Thymus (tissue), 14 donors: ENCODE measurements at places on chromosomes 7 and 10. TPM values are rescaled to one million over a fixed set of nuclear protein-coding genes. Genes with fewer than 3 reads are reported as not detected.

TLX1 gene
- 0.05 TPM for total RNA-seq

ELAPOR2 gene
- 5.3 TPM for total RNA-seq

CFAP43 gene
- 0.52 TPM for total RNA-seq

SPAM1 gene
- total RNA-seq: not detected

FBXW4 gene
- total RNA-seq: 32.0 TPM

HABP2 gene
- total RNA-seq: 0.19 TPM

AKR1E2 gene
- total RNA-seq: 3.4 TPM

PROSER2 gene
- 2.8 TPM for total RNA-seq

ADRB1 gene
- total RNA-seq: 0.14 TPM

GJD4 gene
- total RNA-seq: 0.09 TPM

CPEB3 gene
- 0.76 TPM for total RNA-seq

CDH23 gene
- total RNA-seq: 9.1 TPM

- DNase-seq: no peak
- no peak overlapping the region for H3K4me3 ChIP-seq
- no peaks in the 10 kb centered on the region for H3K4me1 ChIP-seq
- H3K27ac ChIP-seq: no peak overlapping the region
- no peaks in the 10 kb centered on the region for H3K27me3 ChIP-seq
Observed at GRCh38 chr7:19677180-19677579, 31.7 kb downstream of the POLR1F start.

- H3K27ac ChIP-seq: no peak overlapping the region
- H3K27me3 ChIP-seq: no peaks in the 10 kb centered on the region
- peaks cover 9% of the 10 kb centered on the region for H3K4me1 ChIP-seq
- H3K4me3 ChIP-seq: no peak overlapping the region
- no peaks in the 10 kb centered on the region for H3K36me3 ChIP-seq
- no peak for DNase-seq
Observed at GRCh38 chr10:422675-423074, 266.8 kb downstream of the DIP2C start.

DNA sequence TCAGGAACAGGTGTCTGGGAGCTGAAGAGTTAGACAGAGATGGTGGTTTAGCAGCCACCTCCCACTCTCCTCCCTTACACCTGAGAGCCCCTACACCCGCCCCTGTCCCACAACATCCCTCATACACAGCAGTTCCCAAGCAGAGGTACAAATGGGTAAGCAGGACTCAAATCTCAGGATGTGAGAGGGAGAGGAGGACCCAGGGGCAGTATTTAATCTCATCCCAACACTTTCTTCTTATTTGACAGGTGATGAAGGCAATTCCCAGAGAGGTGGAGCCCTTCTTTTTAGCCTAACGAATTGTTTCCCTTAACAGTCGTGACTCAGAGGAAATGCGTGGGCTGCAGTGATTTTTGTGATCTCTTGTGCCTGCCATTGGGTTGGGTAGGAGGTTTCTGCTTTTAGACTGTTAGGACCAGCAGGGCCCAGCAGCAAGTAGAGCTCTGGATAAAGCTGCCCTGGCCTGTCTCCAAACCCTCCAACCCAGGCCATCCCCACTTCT is 191.3 kb downstream of the HECW1 start:
- H3K27ac ChIP-seq: no peak overlapping the region
- H3K27me3 ChIP-seq: no peaks in the 10 kb centered on the region
- H3K4me3 ChIP-seq: no peak overlapping the region
- DNase-seq: no peak
- H3K36me3 ChIP-seq: no peaks in the 10 kb centered on the region

DNA sequence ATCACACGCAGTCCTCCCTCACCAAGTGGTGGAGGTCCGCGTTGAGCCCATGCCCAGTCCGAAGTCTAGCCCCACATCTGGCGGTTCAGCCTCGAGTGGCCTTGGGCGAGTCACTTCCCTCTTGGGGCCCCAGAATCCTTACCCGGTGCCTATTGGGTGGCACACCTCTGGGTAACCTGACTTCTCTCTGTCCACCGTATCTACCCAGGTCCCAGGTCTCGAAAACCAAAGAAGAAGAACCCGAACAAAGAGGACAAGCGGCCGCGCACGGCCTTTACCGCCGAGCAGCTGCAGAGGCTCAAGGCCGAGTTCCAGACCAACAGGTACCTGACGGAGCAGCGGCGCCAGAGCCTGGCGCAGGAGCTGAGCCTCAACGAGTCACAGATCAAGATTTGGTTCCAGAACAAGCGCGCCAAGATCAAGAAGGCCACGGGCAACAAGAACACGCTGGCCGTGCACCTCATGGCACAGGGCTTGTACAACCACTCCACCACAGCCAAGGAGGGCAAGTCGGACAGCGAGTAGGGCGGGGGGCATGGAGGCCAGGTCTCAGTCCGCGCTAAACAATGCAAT is 4.3 kb downstream of the EN2 start:
- no peaks in the 10 kb centered on the region for H3K36me3 ChIP-seq
- no peak overlapping the region for H3K4me3 ChIP-seq
- H3K27ac ChIP-seq: no peak overlapping the region

DNA sequence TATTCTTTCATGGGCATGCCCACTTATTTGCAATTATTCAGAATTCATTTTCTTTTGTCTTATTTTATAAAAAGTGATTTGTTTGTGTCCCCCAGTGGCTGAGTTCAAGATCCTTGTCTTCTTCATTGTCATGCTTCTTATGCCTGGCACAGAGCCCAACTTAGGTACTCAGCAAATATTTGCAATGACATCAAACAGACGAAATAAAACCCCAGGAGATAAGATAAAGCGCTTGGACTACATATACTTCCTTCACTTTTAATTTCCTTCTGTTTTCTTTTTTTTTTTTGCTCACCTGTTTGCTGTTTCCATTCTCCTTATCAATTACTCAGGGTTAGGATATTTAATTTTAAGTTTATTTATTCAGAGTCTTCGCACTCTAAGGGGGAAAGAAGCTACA is 225.0 kb downstream of the SDHAF3 start:
- no peak overlapping the region for H3K27ac ChIP-seq
- no peak overlapping the region for H3K4me3 ChIP-seq
- no peaks in the 10 kb centered on the region for H3K36me3 ChIP-seq
- H3K27me3 ChIP-seq: no peaks in the 10 kb centered on the region
- no peaks in the 10 kb centered on the region for H3K4me1 ChIP-seq

DNA sequence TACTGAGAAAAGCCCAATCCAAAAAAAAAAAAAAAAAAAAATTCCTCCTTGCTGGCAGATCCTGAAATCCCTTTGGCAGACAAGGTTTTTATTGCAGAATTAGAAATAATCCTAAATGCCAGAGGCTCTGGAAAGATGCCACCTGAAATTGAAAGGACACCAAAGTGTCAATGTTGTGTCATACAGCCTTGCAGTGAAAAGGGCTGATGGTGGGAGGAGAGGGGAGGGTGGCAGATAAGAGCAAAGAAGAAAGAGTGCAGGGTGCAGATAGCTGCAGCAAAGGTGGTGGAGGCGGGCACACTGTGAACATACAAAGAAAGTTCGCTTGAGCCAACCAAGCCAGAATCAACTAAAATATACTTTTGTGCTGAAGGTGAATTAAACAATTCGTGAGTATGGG is 8.2 kb upstream of the OPTN start:
- no peaks in the 10 kb centered on the region for H3K36me3 ChIP-seq
- no peak overlapping the region for H3K27ac ChIP-seq
- H3K4me3 ChIP-seq: no peak overlapping the region

DNA sequence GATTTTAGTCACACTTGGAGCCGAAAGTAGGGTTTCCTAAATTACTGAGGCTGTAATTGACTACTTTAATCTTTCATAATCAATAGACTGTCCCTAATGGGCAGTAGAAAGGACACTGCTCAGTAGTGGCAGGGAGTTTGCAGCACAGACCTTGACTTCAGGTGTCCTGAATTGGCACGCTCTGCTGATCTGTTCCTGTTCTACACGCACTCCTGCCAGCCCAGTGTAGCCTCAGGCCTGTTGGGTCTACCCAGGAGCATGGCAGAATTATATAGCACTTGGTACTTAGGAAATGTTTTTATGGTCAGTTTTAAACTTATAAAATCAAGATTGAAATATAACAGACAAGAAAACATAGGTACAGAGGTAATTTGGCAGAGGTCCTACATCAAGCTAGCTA is 9.0 kb downstream of the EIF4H start:
- H3K4me3 ChIP-seq: no peak overlapping the region
- H3K36me3 ChIP-seq: peaks cover 54% of the 10 kb centered on the region
- no peak overlapping the region for H3K27ac ChIP-seq
- no peak for DNase-seq
- peaks cover 6% of the 10 kb centered on the region for H3K4me1 ChIP-seq
- no peaks in the 10 kb centered on the region for H3K27me3 ChIP-seq

DNA sequence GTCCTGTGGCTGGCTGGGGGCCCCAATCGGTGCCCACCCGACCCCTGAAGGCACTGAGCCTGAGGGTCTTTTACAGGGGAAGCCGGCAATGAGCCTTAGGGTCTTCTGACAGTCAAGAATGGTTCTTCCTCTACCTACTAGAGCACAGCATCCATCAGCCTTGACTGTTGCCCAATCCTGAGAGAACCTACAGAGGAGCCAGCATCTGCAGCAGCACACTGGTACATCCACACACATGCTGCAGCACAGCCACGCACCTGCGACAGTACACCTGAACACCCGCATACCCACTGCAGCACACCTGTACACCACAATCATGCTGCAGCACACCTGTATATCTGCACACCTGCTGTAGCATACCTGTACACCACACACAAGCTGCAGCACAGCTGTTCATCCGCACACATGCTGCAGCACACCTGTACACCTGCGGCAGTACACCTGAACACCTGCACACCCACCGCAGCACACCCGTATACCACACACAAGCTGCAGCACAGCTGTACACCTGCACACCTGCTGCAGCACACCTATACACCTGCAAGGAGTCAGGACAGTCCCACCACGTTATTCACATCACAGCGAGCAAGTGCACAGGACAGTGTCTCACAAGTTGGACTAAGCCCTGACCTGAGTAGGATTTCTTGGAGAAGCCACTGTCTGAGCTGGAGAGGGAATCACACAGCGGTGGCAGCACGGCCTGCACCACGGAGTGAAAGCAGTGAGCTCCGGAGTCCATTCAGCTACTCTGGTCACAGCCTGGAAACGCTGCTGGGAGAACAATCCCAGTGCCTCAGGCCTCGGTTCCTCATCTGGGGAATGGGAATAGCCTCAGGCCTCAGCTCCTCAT is 56.4 kb downstream of the VIPR2 start:
- H3K27ac ChIP-seq: no peak overlapping the region
- no peak overlapping the region for H3K4me3 ChIP-seq
- peaks cover 22% of the 10 kb centered on the region for H3K4me1 ChIP-seq
- DNase-seq: no peak
- no peaks in the 10 kb centered on the region for H3K27me3 ChIP-seq

- H3K27me3 ChIP-seq: no peaks in the 10 kb centered on the region
- H3K27ac ChIP-seq: no peak overlapping the region
- no peaks in the 10 kb centered on the region for H3K36me3 ChIP-seq
- H3K4me3 ChIP-seq: no peak overlapping the region
- H3K4me1 ChIP-seq: peaks cover 8% of the 10 kb centered on the region
- no peak for DNase-seq
Observed at GRCh38 chr10:30857803-30858202, 173.9 kb downstream of the ZNF438 start.

GRCh38 chr7:43758822-43759683 is 573 bp downstream of the BLVRA start:
- H3K27ac ChIP-seq: peak overlapping the region; percentile 32
- peak overlapping the region; percentile 85 for H3K4me3 ChIP-seq
- DNase-seq: peak; percentile 28
- H3K36me3 ChIP-seq: no peaks in the 10 kb centered on the region

GRCh38 chr7:41916450-41916927 is 213.6 kb upstream of the INHBA start:
- H3K4me3 ChIP-seq: no peak overlapping the region
- H3K27me3 ChIP-seq: no peaks in the 10 kb centered on the region
- H3K36me3 ChIP-seq: no peaks in the 10 kb centered on the region
- no peak overlapping the region for H3K27ac ChIP-seq

DNA sequence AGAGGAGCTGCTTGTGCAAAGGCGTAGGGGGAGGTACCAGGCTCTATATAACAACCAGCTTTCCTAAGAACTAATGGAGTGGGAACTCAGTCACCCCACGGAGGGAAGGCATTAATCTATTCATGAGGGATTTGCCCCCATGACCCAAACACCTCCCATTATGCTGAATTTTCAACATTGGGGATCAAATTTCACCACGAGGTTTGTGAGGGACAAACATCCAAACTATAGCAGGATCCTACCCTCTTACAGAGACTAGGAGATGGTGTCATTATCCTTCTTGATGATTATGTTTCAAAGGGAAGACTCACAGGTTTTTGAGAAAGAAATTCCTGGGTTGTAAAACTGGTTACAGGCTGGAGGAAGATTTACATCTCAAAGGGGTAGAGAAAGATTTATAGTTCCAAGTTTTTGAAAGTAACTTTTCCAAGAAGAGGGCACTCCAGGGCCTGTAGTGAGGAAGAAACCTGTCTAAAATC is 295.0 kb upstream of the DKK1 start:
- no peak overlapping the region for H3K4me3 ChIP-seq
- H3K27me3 ChIP-seq: no peaks in the 10 kb centered on the region
- H3K27ac ChIP-seq: no peak overlapping the region
- no peak for DNase-seq
- no peaks in the 10 kb centered on the region for H3K4me1 ChIP-seq

- H3K27me3 ChIP-seq: no peaks in the 10 kb centered on the region
- H3K4me1 ChIP-seq: no peaks in the 10 kb centered on the region
- peak; percentile 47 for DNase-seq
- H3K4me3 ChIP-seq: no peak overlapping the region
- H3K27ac ChIP-seq: no peak overlapping the region
- no peaks in the 10 kb centered on the region for H3K36me3 ChIP-seq
Observed at GRCh38 chr10:118800920-118801319, 46.1 kb upstream of the CACUL1 start.

DNA sequence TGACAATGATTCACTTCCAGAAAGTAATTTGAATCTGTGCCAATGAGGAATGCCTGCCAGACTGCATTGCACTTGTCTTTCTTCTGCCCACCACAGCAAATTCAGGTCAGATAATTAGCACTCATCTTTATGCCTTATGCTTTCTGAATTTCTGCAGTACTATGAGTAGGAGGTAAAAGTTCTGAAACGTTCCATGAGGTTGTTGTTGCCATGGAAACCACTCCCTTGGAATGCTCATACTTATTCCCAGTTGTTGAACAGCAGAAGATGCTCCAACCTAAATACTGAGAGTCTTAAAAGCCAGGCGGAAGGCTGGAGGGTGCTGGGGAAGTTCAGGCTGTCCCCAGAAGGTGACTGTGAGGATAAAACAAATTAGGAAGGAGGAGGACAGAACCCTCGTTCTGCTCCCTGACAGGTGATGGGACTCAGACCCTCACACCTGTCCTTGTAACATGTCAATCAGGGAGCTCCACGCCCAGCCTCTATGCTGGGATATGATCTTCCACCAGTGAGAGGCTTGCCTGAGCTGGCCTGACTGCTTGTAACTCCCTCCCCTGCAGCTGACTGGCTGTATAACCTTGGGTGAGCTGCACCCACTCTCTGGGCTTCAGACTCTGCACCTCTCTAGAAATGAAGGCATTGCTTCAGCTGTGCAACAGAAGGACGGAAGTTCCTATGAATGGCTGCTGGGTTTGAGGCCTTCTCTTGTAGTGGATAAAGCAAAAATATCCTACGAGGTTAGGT is 554.3 kb upstream of the MGMT start:
- H3K4me1 ChIP-seq: no peaks in the 10 kb centered on the region
- no peaks in the 10 kb centered on the region for H3K36me3 ChIP-seq
- no peaks in the 10 kb centered on the region for H3K27me3 ChIP-seq
- H3K27ac ChIP-seq: no peak overlapping the region
- no peak overlapping the region for H3K4me3 ChIP-seq

GRCh38 chr7:12494687-12495024 is 75.9 kb upstream of the SCIN start:
- H3K4me3 ChIP-seq: no peak overlapping the region
- H3K27ac ChIP-seq: no peak overlapping the region
- no peaks in the 10 kb centered on the region for H3K4me1 ChIP-seq
- no peak for DNase-seq
- no peaks in the 10 kb centered on the region for H3K36me3 ChIP-seq
